Stimulated activated CD8-positive, alpha-beta memory T cell treated with anti-CD3 and anti-CD28 coated beads, Interleukin-4, amount 100 ng/mL, for 1 hour (primary cell): ENCODE measurements at places on chromosomes 2 and 18.

DNA sequence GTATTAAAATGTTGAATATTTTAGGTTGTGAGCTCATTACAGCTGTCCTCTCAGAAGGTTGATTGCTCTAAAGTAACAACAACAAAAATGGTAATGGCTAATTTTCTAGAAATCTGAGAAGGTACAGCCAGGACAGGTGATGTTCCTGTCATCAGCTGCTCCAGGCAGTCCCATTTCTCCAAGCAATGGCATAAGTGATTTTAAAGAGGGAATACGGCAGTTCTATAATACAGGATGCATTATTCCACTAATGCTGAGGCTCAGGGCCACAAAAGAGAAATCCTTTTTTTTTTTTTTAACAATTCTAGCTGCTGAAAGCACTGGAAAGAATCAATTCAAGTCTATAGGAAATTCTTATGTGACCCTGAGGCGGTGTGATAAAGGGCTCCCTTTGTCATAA, 199.9 kb downstream of the PMAIP1 start:
- DNase-seq = no peak

DNA sequence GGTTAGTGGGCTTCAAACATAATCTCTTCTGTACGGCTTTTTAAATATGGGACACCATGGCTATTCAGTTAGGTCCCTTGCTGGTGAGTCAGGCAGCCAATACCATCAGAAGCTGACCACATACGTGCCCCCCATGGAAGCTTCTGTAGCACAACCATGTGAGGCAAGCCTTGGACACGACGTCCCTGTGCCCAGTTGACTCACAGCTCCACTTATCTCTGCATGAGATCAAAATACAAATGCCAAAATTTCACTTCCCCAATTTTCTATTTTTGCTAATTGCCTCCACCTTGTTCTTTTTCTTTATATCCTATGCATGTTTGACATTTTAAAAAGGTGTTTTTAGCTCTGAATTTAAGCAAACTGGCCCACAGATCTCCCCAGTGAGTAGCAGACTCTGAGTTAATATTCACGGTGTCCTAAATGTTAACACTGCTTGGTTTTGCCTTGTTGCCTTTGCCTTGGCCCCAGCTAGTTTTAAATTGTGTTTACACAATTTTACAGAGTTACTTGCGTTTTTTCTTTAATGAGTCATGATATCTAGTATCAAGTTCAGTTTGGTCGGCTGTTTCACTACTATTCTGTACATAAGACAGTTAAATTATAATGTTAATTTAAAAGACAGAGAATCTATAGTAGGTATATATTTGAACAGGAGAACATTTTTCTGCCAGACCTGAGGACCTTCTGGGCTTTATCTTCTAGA, 77.5 kb downstream of the CDCA7 start:
- no peak for DNase-seq

GRCh38 chr2:222418739-222419138, 5.6 kb upstream of the SGPP2 start:
- no peak for DNase-seq

DNA sequence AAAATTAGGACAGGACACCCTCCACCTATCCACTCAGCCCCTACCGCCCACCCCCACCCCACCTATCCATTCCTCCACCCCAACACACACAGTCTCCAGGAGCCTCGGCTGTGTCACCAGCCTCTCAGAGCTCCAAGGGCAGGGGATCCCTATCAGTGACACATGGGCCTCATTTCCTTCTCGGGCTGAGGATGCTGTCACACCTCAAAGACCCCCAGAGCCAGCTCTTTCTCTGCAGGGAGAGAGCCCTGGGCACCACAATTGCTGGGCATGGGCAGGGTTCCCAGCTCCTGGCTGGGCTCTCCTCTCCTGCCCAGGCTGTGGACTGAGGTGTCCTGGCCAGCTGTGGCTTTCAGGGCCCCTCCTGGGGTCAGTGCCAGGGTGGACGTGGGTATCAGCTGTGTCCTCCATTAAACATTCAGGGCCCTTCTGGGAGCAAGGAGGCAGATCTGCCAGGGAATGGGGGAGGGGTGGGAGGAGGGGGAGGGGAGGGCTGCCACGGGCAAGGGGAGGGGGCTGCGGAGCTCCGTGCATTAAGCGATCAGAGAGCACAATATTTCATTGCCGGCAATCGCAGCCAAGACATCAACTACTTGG, 14.3 kb upstream of the ECEL1 start:
- DNase-seq = no peak

GRCh38 chr2:20168727-20169696, 55.9 kb downstream of the SDC1 start:
- DNase-seq = no peak

GRCh38 chr2:102782187-102782586, 20.4 kb downstream of the TMEM182 start:
- DNase-seq = no peak

GRCh38 chr18:29164020-29164706, 987.2 kb upstream of the CDH2 start:
- no peak for DNase-seq

- DNase-seq = no peak
Observed at GRCh38 chr18:23927821-23928746, 86.5 kb upstream of the TTC39C start.

GRCh38 chr18:56475250-56475649, 163.1 kb downstream of the TXNL1 start:
- DNase-seq = no peak

DNA sequence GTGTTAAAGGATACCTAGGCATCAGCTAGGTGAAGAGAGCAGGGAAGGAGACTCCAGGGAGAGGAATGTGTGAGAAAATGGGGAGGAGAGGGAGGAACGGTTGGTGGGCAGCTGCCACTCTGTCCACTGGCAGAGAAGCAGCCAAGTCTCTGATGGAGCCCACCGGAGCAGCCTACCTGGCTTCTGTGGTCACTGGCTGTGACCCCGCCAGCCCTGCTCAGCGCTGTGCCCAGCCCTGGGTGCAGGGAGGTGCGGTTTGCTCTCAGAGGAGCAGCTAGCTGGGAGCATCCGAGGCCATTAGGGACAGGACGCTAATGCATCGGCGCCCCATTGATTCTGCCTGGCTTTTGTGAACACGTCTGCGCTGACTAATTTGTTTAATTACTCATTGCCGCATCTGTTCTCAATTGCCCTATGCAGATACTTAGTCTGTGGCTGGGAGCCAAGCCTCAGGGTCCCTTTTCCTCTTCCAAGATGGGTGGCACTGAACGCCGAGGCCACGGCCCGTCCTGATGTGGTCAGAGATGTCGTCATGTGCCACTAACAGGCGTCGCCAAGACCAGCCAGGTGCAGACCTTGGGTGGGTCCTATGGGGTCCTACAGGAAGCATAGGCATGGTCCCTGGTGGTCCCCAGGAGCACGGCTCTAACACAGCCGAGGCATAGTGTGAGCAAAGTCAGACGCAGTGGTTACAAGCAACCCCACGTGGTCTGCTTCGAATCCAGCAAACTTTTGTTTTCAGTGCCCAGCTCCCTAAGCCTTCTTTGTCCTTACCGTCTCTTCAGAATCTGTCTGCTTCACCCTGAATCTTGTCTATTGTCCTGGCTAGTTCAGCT, 82.0 kb downstream of the RRM2 start:
- DNase-seq = no peak

DNA sequence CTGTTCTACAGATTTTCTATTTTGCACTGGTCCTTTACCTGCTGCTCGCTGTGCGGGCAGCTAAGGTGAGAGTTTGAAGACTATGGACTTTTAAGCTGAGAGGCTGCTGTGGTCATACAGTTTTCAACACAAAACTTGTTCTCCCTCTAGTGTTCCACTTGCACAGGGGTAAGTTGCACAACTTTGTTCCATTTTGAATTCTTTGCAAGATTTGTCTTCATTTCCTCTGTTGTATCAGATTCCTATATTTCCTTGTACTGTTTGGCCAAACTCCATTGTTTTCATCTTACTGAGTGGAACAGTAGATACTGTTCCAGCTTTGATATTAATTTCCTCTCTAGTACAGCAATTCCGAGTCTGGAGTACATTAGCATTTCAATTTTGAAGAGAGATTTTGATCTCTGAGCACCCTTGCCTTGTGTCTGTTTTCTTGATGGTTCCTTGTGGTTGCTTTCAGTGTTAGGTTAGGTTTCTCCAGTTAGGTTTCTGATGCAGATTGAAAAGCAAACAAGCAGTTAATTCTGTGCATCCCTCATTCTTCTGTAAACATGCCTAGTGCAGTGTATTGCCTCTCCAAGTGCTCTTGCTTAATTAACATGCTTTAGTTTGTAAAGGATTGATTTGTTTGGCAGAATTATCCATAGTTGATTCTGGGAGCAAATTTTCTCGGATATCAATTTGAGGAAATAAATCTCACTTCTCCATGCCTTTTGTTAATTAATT, 188.8 kb downstream of the PTPRM start:
- no peak for DNase-seq

DNA sequence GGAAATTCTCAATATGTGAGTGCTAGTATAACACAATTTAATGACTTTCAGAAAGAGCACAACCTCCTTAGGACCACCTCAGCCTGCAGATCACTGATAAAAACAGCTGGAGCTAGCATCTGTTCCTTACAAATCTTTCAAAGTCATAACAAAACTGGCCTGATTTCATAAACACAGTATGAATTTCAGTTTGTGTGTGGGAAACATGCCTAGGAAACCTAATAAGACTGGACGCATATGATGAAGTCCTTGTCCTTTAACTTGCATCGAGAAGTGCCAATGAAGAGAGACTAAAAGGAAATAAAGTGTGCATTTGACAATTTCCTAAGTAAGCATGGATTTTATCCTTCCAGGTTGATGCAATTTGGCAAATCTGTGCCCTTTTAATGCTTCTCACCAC, 74.1 kb upstream of the KLHL14 start:
- no peak for DNase-seq
